Activated naive CD8-positive, alpha-beta T cell treated with anti-CD3 and anti-CD28 coated beads, Interleukin-2, amount 10 ng/mL, durations not matched to agents 7 days and 5 days (primary cell): ENCODE measurements at places on chromosomes 12 and 14. TPM values are rescaled to one million over a fixed set of nuclear protein-coding genes. Genes with fewer than 3 reads are reported as not detected.

DNA sequence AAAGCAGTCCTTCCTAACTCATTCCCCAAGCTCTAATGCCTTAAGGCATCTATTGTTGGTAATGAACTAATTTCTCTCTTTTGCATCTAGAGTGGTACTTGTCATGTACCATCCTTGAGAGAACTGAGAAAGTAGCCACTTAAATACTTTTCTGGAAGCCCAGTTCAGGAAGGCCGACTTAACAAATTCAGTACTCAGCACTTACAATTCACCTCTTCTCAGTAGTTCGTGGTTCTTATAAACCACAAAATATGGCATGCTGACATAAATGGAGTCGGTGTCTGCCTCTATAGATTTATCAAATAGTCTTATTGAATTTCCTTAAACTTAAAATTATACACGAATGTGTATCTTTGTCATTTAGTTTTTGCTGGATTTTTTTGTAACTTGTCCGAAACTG, 9.4 kb upstream of the COCH start:
- H3K27ac ChIP-seq = no peak overlapping the region
- no peak for DNase-seq
- H3K36me3 ChIP-seq = no peaks in the 10 kb centered on the region
- no peaks in the 10 kb centered on the region for H3K4me1 ChIP-seq

- no peak overlapping the region for H3K4me3 ChIP-seq
- no peaks in the 10 kb centered on the region for H3K27me3 ChIP-seq
- peaks cover 15% of the 10 kb centered on the region for H3K36me3 ChIP-seq
- no peak overlapping the region for H3K27ac ChIP-seq
Measured at GRCh38 chr12:92418381-92418780, 272.7 kb upstream of the BTG1 start.

NRXN3 gene
- total RNA-seq = not detected

DNA sequence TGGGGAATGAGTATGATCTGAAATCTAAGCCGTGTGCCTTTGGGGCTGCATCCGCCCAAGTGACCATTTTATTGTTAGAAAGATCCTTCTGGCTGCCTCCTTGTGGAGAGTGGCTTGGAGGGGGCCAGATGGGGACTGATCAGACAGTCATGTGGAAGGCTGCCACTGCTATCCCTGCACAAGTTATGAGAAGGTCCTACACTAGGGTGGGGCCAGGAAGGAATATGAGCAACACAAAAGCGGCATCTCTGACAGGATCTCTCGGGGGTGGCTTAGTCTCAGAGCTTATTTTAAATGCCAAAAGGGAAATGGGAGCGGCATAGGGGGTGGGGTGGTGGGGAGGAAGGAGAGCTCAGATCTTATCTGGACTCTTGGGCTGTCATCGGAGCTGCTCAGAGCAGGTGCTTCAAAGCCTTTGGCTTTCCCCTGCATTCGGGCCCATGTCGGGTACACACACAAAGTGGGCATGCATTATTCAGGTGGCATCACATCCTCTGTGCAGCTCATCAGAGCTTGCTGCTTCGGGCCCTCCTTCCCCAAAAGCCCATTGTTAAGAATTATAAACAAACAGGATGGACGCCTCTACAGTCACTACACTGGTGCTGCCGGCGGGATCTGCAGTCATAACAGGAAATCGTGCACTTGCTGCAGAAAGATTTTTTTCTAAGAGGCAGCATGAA, 805.4 kb downstream of the VRK1 start:
- peak; percentile 65 for DNase-seq
- no peak overlapping the region for H3K4me3 ChIP-seq
- no peak overlapping the region for H3K27ac ChIP-seq
- H3K36me3 ChIP-seq = peaks cover 15% of the 10 kb centered on the region

PTHLH gene
- not detected for total RNA-seq

DNA sequence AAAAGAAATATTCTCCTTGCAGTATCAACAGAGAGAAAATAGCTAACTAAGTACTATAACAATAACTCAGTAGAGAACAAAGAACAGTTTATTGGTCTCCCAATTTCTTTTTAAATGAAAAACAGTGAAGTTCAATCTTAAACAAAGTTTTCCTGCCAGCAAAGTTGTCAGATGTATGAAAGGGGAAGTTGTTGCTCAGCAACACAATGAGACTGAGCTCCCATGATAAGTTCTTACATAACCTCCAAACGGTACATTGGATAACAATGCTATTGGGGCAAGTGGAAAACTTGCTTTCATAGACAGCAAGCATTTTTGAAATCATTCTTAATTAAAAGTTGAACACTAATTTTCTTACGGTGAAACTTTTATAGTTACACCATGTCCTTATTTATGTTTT, 94.9 kb downstream of the ALG10B start:
- no peak overlapping the region for H3K27ac ChIP-seq
- no peaks in the 10 kb centered on the region for H3K27me3 ChIP-seq
- H3K4me3 ChIP-seq = no peak overlapping the region
- no peaks in the 10 kb centered on the region for H3K4me1 ChIP-seq
- H3K36me3 ChIP-seq = no peaks in the 10 kb centered on the region
- DNase-seq = no peak

GRCh38 chr12:38555620-38556591, 239.3 kb downstream of the ALG10B start:
- DNase-seq = no peak
- H3K27me3 ChIP-seq = no peaks in the 10 kb centered on the region

HOXC4 gene
- 1.5 TPM for total RNA-seq

DNA sequence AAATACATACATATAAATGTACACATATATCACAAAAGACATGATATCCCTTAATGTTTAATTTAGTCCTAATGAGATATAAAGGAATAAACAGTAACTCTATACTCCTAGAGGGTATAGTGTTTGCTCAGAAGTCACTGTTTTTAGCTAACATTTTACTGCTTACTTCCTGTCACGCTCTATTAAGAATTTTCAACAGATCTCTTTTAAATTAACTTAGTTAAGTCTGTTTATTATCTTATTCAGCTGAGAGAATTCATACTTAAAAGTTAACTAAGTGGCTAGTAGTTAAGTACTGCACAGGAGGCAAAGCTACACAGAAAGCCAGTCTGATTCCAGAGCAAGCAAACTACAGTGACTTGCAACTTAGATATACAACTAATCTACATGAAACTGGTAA, 39.9 kb downstream of the GXYLT1 start:
- H3K27me3 ChIP-seq = no peaks in the 10 kb centered on the region
- H3K4me3 ChIP-seq = no peak overlapping the region
- H3K36me3 ChIP-seq = peaks cover 6% of the 10 kb centered on the region
- H3K4me1 ChIP-seq = no peaks in the 10 kb centered on the region
- DNase-seq = no peak
- no peak overlapping the region for H3K27ac ChIP-seq

LRCOL1 gene
- total RNA-seq = not detected

DNA sequence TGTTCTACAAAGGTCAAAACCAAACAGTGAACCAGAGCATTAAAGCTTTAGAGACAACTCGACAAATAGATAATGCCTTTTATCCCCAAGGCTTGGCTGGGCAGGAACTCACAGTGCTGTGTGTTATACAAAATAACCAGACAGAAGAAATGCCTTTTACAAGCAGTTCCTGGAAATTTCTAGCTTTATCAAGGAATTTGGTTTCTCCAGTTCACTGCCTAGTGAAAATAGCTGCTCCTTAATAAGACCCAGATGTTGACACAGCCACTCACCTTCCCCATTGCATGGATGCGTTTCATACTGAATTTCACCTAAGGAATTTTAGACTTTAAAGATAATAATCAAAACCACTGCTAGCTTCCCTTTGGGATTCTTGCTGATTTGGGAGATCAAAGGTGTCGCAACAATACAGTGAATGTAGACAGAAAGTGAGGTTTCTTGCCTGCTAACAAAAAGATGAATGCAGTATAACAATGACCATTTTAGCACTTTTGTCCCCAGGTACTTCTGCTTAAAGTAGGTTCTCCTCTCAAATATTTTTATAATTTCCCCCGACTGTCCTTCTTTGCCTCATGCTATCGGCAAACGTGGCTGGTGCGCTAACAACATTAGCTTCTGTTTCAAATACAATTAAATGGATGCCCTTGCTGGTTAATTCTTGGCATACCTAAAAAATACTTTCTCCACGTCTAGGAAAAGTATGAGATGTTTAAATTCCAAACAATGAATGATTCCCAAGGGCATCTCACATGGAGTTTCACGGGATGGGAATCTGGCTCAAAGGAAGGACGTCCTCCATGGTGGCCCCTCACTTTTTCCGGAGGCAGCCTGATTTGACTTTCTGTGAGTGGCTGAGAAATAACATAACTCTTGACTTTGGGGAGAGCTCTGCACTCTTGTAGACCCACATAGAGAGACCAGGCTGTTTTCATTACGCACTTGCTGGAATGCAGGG, 162.4 kb downstream of the C12orf75 start:
- no peak overlapping the region for H3K4me3 ChIP-seq
- H3K27ac ChIP-seq = no peak overlapping the region
- peaks cover 13% of the 10 kb centered on the region for H3K27me3 ChIP-seq
- DNase-seq = no peak

CCDC38 gene
- not detected for total RNA-seq

GRCh38 chr12:94802796-94803195, 152.4 kb upstream of the TMCC3 start:
- no peak for DNase-seq
- no peak overlapping the region for H3K27ac ChIP-seq
- no peaks in the 10 kb centered on the region for H3K36me3 ChIP-seq
- peaks cover 2% of the 10 kb centered on the region for H3K4me1 ChIP-seq
- peaks cover 7% of the 10 kb centered on the region for H3K27me3 ChIP-seq
- no peak overlapping the region for H3K4me3 ChIP-seq

CCDC197 gene
- total RNA-seq = 0.25 TPM

- no peak overlapping the region for H3K4me3 ChIP-seq
- no peaks in the 10 kb centered on the region for H3K27me3 ChIP-seq
- H3K4me1 ChIP-seq = no peaks in the 10 kb centered on the region
- H3K27ac ChIP-seq = no peak overlapping the region
- peaks cover 19% of the 10 kb centered on the region for H3K36me3 ChIP-seq
Measured at GRCh38 chr12:54571193-54572188, 17.0 kb downstream of the PPP1R1A start.

GRCh38 chr12:52703878-52704277, 554 bp upstream of the KRT77 start:
- no peaks in the 10 kb centered on the region for H3K36me3 ChIP-seq
- DNase-seq = no peak
- peaks cover 6% of the 10 kb centered on the region for H3K27me3 ChIP-seq
- H3K4me1 ChIP-seq = peaks cover 1% of the 10 kb centered on the region
- H3K4me3 ChIP-seq = no peak overlapping the region

GRCh38 chr14:59086241-59086882, 102.1 kb upstream of the DAAM1 start:
- H3K4me3 ChIP-seq = no peak overlapping the region
- H3K4me1 ChIP-seq = no peaks in the 10 kb centered on the region
- peaks cover 15% of the 10 kb centered on the region for H3K27me3 ChIP-seq
- DNase-seq = no peak
- no peak overlapping the region for H3K27ac ChIP-seq

- H3K4me1 ChIP-seq = peaks cover 27% of the 10 kb centered on the region
- DNase-seq = no peak
- H3K27me3 ChIP-seq = peaks cover 27% of the 10 kb centered on the region
- peak overlapping the region; percentile 91 for H3K27ac ChIP-seq
Measured at GRCh38 chr12:22624548-22624869, 462 bp upstream of the ETNK1 start.

DNA sequence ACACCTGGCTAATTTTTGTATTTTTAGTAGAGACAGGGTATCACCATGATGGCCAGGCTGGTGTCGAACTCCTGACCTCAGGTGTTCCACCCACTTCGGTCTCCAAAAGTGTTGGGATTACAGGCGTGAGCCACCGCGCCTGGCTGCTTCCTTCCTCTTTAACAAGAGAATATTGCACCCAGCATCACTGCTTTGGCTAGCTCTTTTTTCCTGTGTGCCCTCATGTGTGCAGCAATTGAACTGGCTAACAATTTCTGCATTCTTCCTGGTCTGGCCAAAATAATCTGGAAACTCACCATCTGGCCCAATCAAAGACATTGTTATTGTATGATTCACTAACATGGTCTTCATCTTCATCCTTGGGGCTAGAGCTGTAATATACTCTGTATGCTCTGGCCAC, 2.7 kb upstream of the ASB8 start:
- DNase-seq = no peak
- H3K4me1 ChIP-seq = peaks cover 27% of the 10 kb centered on the region
- H3K36me3 ChIP-seq = no peaks in the 10 kb centered on the region
- H3K27me3 ChIP-seq = peaks cover 11% of the 10 kb centered on the region
- H3K4me3 ChIP-seq = no peak overlapping the region

COL2A1 gene
- total RNA-seq = not detected

TMTC1 gene
- total RNA-seq = not detected

DNA sequence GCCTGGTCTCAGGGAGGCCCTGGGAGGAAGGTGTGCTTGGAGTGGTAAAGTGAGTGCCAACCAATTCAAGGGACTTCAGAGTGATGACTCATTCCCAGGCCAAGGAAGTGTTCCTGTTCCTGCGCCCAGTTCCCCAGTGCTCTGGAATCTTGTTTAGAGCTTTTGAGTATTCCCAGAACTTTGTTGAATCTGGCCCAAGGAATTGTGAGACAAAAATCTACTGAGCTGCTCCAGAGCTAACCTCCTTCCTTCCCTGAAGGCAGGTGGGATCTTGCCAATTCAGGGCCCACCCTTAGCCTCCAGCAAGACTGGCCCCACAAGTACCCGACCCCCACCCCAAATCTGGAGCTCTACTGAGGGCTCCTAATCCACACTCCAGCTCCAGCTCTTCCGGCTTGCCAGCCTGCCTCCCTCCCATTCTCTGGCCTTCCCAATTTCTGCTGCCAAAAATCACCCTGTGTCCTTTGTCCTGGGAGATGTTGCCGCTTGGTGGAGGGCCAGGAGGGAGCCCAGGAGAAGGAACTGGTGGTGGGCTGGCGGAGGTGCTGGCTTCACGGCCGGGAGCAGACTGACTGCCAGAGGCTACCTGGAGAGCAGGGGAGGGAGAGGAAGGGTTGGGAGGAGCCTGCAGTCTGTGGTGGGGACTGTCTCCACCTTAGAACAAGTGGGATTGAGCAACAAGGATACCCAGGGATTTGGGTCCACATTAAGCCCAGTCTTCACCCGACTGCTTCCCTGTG, 2.0 kb upstream of the ATN1 start:
- H3K27me3 ChIP-seq = no peaks in the 10 kb centered on the region
- H3K4me1 ChIP-seq = peaks cover 42% of the 10 kb centered on the region
- DNase-seq = no peak
- no peak overlapping the region for H3K4me3 ChIP-seq

DNA sequence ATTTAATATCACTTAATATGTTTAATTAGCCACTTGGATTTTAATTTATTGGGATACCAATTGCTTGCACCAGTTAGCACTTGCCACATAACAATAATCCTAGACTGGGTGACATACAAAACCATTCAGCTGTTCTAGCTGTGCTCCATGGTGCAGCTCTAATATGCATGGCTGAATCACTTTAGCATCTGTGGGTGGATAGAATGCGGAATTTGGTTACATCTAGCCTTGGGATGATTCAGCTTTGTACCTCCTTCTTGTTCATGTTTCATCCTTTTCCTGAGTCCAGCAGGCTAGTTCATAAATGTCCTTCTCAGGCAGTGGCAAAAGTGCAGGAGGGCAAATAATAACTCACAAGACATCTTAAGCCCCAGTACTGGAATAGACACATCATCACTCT, 1263.0 kb downstream of the LRFN5 start:
- DNase-seq = no peak
- no peaks in the 10 kb centered on the region for H3K4me1 ChIP-seq
- no peak overlapping the region for H3K27ac ChIP-seq
- no peaks in the 10 kb centered on the region for H3K36me3 ChIP-seq
- H3K4me3 ChIP-seq = no peak overlapping the region
- no peaks in the 10 kb centered on the region for H3K27me3 ChIP-seq

GALNT8 gene
- total RNA-seq = 0.33 TPM

GRCh38 chr12:128830505-128830893, 6.7 kb upstream of the SLC15A4 start:
- H3K27ac ChIP-seq = peak overlapping the region; percentile 84
- H3K27me3 ChIP-seq = peaks cover 6% of the 10 kb centered on the region
- peaks cover 15% of the 10 kb centered on the region for H3K4me1 ChIP-seq
- no peak for DNase-seq
- H3K4me3 ChIP-seq = peak overlapping the region; percentile 66
